Forelimb muscle (tissue), 1 donor: ENCODE measurements at places on chromosomes 6 and 20. TPM values are rescaled to one million over a fixed set of nuclear protein-coding genes. Genes with fewer than 3 reads are reported as not detected.

DNA sequence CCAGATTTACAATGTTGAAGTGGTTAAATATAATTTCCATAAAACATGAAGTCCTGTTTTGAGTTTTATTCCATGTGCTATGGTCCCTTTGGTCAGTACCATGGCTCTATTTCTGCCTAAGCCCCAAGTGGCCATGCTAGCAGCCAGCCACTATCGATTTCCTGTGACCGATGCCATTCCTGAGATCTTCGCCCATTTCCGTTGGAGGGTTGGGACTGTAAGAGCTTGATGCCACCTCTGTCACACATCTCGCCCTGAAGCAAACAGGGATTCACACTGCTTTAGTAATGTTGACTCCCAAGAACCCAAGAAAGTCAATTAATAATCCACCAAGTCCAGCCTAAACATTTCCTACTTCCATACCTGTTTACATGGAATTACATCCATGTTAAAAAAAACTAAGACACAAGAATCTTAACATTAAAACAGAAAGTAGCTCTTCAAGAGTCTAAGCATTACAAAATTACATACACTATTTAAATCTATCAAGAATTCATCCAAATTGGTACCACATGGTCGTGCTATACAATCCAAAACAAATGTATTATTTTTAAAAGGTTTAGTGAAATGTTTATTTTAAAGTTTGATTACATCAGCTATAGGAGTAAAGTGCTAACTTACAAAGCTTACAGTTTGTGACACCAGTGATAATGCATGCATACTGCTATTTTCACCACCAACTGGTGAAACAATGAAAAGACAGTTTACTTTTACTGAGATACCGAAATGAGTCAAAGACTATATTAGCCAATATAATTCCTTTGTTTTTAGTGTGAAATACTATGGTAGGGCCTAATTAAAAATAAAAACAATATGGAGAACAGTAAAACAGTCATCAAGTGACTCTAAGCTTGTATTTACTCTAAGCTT is 2.5 kb downstream of the RBM39 start:
- no peak for DNase-seq

GRCh38 chr6:32213649-32214048 is 10.2 kb downstream of the NOTCH4 start:
- DNase-seq, result no peak

GRCh38 chr6:40733290-40733689 is 146.1 kb upstream of the LRFN2 start:
- no peak for DNase-seq

PHACTR3 gene
- 5.5 TPM for polyA plus RNA-seq

ZSWIM1 gene
- 11.5 TPM for polyA plus RNA-seq

- no peak for DNase-seq
Observed at GRCh38 chr20:44861531-44862006, 23.9 kb upstream of the YWHAB start.

DNA sequence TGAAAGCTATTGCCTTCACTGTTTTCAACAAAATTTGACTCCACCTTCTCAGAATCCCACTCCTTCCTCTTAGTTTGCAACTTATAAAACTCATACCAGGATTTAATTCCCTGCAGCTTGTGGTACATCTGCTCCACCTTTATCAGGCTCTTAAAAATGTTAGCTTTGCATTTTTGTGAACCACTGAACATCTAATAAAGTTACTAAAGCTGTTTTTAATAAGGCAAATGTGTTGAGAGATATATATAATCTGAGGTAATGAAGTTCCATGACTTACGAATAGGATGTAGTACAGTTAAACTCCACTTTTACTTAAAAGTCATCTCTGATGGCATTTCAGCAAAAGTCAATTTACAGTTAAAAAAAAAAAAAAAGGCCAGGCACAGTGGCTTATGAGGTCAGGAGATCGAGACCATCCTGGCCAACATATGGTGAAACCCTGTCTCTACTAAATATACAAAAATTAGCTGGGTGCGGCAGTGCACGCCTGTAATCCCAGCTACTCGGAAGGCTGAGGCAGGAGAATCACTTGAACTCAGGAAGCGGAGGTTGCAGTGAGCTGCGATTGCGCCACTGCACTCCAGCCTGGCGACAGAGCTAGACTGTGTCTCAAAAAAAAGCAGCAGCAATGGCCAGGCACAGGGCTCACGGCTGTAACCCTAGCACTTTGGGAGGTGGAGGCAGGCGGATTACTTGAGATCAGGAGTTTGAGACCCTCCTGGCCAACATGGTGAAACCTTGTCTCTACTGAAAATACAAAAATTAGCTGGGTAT is 106.2 kb downstream of the KIF13A start:
- DNase-seq, result no peak

DNA sequence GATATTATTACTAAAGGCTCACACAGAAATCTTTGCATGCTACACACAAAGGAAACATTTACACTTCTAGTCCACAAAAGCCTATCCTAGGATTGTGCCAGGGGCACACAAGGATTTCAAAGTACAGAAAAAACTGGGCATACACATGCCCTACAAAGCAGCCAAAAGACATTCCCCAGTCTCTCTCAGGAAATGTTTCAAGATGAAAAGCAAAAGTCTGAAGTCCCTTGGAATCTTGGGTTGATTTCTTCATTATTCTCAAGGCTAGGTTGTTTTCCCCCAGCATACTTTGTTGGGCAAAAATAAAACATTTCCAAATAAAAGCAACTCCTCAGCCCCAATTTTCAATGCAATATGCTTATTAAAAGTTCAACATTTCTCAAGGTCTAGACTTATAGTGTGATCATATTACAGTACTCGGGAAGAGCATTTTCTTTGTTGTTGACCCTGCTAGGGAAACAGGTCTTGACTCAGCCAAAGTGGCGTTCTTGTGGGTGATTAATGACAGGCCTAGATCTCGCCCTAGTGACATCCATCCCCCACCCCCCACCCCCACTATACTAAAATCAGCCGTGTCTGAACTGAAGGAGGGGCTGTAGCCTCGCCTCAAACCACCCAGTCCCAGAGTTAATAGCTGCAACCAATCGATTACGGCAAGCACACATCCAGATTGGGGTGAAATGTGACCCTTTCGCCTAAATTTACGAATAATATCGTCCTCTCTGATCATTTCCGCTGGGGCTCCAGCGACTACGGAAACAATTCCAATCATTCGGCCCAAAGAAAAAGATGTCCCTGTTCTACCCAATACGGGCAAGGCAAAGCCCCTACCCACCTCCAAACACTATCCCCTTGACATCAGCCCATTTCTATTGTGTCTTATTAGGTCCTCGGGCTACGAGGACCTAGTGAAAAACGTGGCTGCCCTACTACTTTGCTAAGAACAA is 1.4 kb downstream of the AKIRIN2 start:
- DNase-seq, result no peak

GRCh38 chr6:155040154-155040553 is 45.0 kb downstream of the TIAM2 start:
- DNase-seq, result no peak

- peak; percentile 22 for DNase-seq
Observed at GRCh38 chr6:109978174-109979032, at the start of gene GPR6. Gene GPR6 (plus strand): TSS chr6:109978311. CDS start chr6:109979113, 802 bp downstream.

DNA sequence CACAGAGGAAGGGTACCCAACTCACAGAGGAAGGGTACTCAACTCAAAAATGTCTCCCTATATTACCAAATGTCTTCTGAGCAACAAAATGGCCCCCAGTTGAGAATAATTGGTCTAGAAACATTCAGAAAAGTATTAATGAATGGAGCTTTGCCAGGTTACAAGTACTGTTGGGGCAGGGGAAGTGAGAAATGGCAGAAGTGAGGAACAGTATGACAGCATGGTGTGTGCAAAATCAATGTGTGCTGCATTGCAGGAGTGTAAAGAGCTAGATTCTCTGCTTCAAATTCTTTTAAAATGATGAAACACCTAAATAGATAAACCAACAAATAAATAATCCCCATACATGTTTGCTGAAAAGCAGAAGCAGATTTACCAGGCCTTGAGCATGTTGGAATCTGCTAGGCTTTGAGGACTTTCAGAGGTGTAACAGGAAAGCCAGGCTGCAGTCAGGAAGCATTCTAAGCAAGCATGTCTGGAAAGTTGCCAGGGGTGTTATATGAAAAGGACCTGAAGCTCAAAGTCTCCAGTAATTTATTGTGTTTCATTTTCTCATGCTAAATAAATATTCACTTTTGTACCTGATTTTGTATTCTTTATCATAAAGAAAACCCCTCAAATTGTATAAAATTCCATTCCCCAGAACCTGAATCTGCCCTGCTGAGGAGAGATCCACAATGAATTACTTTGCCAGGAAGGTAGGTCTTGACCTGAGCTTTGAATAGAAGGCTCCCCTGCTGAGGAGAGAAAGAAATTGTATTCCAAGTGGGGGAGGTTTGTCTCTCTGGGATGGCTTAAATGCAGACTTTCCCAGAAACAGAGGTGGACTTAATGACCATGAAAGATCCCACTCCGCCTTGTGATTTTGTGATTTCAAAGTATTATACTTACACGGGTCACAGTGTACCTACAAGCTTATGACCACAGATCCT is 265.0 kb upstream of the MARCKS start:
- no peak for DNase-seq

DNA sequence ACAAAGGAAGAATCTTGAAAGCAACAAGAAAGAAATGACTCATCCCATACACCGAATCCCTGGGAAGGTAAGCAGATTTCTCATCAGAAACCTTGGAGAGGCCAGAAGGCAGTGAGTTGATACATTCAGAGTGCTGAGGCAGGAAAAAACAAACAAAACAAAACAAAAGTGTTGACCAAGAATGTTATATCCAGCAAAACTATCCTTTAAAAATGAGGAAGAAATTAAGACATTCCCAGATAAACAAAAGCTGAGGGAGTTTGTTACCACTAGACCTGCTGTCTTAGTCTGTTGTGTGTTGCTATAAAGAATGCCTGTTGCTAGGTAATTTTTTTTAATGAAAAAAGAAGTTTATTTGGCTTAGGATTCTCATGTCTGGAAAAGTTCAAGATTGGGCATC is 33.7 kb upstream of the PPP1R3G start:
- no peak for DNase-seq

DNA sequence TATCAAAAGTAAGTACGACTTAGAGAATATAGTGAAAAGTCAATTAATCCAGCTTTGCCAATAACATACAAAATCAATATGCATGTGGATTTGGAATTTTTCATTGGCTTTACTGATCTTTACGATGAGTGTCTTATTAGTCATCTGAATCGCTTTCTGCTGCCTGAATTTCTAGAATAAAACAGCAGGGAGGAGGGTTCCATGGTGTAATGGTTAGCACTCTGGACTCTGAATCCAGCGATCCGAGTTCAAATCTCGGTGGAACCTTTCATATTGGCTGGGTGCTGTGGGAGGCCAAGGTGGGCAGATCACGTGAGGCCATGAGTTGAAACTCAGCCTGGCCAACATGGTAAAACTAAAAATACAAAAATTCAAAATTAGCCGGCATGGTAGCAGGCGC is 448.8 kb downstream of the RNF144B start:
- no peak for DNase-seq

B3GALT4 gene
- 1.6 TPM for polyA plus RNA-seq

DNA sequence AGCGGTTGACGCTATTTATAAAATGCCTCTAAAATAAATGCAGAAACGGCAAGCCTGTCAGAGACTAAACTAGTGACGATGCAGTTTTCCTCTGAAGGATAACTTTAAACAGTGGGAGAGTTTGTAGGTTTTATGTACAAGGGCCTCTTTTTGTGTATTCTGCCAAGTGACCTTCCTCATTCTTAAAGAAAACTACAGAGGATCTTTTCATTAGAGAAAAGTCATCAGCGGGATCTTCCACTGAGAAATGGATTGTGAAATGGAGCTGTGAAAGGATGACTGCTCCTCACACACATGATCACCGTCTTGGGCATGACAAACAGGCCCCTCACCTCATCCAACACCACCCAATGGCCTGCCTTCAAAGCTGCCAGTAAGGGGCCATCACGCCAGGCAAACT is 89.0 kb upstream of the LYRM2 start:
- DNase-seq, result no peak

DNA sequence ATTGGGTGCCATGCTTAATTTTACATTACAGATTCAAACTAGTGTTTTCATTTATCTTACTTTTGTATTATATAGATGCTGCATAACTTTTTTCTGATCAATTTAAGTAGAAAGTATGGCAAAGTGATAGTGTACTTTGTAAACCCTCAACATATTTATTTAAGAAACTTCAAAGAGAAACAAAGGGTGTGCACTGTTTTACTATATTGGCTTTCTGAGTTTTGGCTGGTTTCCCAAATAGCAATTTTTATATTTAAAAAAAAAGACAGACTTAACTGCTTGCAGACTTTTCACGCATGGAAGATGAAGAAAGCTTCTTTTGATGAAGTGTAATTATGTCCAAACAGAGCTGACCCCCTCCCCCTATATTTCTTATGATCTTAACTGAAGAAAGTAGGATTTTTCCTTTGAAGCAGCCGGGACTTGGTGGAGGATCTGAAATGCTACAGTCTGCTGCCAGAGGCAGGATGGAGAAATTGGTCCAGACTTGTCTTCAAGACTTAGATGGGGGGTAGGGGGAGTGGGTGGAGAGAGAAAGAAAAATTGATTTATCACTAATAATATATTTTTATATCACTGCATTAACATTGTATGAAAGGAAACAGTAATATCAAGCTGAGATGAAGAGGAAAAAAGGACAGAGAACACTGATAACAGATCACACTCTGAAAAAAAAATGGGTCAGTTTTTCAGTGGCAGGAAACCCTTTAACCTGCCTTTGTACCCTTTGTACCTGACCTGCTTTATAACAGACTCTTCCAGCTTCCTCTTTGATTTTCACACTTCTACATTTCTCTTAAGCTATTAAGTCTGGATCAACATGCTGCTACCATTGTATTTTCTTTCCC is 56.0 kb upstream of the SUPT3H start:
- no peak for DNase-seq

DNA sequence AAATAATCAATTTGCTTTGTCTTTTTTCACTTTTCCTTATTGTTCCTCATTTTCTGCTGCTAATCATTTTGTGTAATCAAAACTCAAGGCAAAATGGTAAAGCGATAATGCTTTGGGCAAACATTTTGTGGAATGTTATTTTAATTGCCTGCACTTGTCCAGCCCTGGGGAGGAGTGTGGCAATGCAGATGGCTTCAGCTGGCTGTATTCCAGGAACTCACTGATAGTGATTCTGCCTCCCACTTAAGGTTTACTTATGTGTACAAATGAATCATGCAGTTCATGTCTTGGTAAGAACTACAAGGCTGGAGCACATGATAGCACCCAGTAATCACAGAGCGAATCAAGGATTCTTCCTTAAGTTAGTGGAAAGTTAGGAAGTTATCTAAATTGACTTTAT is 107.8 kb downstream of the COL19A1 start:
- no peak for DNase-seq
